Omental fat pad (tissue), 4 donors: ENCODE measurements at places on chromosomes 11 and 22. TPM values are rescaled to one million over a fixed set of nuclear protein-coding genes. Genes with fewer than 3 reads are reported as not detected.

DNA sequence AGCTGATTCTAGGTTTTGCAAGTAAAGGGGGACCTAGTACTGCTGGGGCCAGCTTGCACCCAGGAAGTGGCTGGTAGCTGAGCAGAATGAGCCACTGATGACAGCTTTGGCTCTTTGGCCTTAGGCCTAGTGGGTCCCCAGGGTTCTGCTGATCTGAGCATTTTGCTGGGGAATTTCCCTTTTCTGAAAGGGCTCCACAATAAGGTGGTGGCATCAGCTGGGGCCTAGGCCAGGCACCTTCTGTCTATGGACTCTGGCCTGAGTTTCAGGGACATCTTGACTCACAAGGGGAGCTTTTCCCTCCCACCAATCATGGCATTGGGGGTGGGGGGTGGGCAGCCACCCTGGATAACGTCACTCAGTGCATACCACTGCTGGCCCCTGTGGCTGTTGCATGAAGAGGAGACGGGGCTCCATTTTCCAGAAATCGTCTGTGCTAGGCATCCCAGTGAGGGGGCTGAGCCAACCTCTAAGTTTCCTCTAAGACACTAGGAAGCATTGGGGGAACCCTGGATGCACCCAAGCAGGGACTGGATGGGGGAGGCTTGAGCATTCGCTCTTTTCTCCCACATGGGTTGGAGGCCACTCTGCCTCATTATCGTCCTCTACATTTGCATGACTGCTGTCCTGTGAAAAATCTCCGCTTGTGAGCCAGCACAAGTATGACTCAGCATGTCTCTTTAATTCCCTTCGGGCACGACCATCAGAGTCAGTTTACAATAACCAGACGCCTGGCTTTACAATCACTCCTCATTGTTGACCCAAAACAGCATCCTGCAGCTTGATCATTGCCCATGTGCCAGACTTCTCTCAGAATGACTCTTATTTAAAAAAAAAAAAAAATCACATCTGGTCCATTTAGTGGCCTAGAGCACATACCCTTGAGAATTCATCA, 145.0 kb upstream of the THY1 start:
- no peak for DNase-seq

GRCh38 chr11:100942016-100942415, 187.6 kb downstream of the PGR start:
- DNase-seq: no peak

GRCh38 chr22:40418366-40419201, 48.2 kb downstream of the SGSM3 start:
- no peak for DNase-seq

- no peak for DNase-seq
These were observed 242.0 kb downstream of the DDX10 start for GRCh38 chr11:108906826-108907225.

DNA sequence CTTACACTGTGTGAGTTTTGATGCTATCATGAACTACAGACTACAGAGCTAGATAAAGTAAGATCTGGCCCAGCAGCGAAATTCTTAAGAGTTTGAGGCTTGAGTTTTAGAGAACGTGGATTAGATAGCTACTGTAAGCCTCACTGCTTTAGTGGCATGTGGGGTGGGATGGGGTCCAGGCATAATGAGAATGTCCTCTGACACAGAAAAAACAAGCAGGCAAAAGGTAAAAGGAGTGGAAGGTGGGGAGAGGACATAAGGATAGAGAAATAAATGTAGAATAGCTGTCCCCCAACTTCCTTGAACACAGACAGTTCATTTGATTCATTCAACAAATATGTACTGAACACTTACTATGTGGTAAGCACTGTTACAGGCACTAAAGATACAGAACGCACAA, 324.5 kb upstream of the PITPNB start:
- no peak for DNase-seq

DNA sequence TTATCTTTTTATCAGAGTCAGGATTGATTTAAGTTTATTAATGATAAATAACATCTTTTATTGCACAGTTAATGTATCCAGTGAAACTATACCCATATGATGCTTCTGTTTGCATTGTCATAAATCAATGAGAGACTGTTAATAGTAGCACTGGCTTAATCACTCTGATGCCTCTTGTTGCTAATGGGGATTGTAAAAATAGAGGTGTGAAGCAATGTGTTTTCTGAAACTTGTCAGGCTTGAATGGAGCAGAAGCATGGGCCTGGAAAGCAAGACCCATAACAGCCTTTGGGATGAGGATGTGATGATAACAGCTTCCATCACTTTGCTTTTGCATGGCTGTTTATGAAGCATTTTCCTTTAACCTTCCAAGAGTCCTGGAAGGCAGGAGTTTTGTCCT, 319.7 kb downstream of the DDX10 start:
- no peak for DNase-seq

DNA sequence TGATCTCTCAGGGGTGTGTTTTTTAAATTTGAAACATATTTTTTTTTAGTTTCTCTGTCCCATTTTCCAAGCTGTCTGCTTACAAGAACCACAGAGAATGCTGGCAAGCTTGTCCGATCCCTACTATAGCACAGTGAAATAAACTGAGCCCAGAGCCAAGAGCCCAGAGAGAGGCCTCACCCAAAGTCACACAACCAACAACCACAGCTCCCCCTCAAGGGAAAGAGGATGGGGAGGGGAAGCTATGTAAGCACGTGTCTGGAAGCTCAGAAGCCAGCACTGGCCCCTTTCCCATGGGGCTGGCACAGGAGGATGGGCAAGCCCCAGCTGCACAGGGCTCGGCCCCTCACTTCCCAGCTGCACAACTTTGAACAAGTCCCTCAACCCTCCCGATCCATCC, 3.2 kb upstream of the SART1 start:
- no peak for DNase-seq

DNA sequence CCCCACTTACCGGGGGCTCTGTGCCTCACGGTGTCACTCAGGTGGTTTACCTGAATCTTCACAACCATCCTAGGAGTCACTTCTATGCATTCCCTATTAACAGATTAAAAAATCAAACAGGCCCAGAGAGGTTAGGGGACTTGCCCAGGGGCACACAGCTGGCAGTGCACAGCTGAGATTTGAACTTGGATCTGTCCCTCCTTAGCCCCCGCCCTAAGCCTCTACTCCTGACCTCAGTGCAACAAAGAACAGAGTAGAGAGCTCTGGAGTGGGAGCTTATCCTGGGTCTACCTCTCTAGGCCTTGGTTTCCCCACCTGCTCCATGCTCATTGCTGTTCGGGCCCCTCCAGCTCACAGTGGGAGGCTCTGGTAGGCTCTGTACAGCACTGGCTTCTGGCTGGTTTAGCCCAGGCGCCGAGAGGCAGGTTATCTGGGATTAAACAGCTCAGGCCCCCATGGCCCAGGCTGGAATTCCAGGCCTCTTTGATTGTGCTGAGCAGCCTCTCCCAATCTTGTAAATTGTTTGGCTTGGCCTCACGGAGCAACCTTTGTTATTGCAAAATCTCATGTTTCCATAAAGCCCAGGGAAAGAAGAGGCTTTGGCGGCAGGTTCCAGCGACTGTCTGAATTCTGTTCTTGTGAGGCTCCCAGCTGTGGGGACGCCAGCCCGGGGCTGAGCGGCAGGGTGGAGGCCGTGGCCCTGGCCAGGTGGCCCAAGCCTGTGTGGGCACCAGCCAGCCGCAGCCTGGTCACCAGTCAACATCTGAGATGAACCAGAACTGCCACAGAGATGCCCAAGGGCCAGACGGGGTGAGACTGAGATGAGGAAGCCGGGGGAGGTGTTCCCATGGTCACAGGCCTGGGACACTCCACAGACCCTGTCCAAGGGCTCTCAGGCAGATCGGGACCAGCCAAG, 28.9 kb upstream of the SHISAL1 start:
- DNase-seq: no peak

- DNase-seq: no peak
These were observed 14.9 kb downstream of the SMCO4 start for GRCh38 chr11:93528252-93528651.

DNA sequence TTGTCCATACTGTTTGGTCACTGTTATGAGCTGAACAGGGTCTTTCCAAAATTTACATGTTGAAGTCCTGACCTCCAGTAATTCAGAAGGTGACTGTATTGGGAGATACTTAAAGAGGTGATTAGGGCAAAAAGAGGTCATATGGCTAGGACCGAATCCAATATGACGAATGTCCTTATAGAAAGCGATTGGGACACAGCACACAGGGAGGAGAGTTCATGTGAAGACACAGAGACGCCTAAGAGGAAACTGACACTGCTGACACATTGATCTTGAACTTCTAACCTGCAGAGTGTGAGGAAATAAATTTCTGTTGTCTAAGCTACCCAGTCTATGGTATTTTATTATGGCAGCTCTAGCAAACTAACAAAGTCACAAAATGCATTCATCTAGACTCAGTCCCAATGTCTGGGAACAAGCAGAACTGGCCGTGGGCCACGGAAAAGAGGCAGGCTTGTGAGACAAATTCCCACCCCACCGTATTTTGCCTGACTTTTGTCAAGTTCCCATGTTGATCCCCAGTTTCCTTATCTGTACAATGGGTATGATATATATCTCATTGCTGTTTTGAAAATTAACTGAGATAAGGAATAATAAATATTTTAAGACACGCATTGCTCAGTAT, 295.0 kb downstream of the NTM start:
- DNase-seq: no peak

DNA sequence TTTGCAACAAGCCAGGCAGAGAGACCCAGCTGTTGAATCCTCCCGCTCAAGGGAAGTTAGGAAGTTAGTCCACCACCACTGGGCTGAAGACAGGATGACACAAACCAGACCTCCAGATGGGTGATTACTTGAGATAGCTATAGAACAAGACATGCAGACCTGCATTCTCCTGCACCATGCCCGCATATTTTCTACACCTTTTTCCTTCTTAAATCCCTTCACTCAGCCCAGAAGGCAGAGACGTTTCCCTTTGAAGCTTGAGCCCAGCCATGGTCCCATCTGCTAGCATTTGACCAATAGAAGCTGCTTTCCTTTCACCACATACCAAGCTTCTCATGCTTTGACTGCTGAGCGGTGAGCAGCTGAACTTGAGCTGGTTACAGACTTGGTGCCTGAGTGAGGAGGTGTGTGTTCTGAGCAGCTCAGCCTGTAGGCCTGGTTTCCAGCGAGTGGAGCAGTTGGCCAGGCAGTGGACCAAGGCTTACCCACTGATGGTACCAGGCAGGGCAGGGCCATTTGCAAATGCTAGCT, 29.2 kb upstream of the CBX6 start:
- DNase-seq: no peak

GRCh38 chr11:46240861-46241260, 36.6 kb upstream of the CREB3L1 start:
- no peak for DNase-seq

Gene DPP3
- total RNA-seq: 22.4 TPM

Gene DDI1
- total RNA-seq: not detected
